ENCODE measurements at places on chromosomes 4 and X.

- no peak for DNase-seq
Measured at GRCh38 chr4:3340038-3340699, 47.3 kb downstream of the RGS12 start.

DNA sequence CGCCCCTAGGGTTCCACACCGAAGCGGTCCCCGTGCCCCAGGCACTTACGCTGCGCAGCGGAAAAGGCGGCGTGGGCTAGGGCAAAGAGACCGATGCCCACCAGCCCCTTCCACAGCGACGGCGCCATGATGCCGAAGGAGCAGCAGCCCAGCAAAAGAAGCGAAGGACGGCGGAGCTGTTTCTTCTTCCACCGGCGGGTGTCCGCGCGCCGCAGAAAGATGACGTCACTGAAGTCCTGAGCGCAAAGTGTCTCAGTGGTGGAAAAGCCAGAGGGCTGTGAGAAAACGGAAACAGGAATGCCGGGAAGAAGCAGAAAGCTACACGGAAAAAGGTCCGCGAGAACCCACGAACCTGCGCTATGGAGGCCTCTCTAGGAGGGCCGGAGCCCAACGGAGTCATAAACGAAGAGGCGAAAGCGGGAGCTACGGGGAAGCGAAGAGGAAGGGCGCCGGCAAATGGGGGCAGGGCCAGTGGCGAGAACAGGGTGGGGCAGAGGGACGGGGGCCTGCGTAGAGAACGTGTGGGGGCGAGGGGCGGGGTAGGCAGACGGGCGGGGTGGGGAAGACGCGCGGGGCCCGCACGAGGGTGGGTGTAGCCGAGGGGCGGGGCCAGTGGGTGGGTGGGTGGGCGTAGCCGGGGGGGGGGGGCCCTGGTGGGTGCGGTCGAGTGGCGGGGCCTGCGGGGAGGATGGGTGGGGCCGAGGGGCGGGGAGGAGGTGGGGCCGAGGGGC, at the start of gene MMGT1:
MMGT1 (minus strand) TSS at position 441 of the 731 bp plus-strand sequence; CDS start at position 128, 313 bp downstream.
- DNase-seq: peak; percentile 19

GRCh38 chr4:153927451-153927850, 138.6 kb upstream of the SFRP2 start:
- no peak for DNase-seq

GRCh38 chr4:139745111-139745639, 79.6 kb downstream of the MGST2 start:
- no peak for DNase-seq

DNA sequence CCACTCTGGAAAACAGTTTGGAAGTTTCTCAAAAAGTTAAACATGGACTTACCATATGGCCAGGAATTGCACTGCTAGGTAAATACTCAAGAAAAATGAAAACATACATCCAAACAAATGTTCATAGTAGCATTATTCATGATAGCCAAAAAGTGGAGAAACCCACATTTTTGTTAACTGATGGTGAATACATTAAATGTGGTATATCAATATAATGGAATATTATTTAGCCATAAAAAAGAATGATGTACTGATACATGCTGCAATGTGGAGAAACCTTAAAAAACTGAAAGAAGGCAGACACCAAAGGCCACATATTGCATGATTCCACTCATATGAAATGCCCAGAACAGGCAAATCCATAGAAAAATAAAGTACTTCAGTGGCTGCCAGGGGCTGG, 79.1 kb downstream of the SHROOM3 start:
- no peak for DNase-seq

GRCh38 chrX:136452614-136453013, 35.1 kb upstream of the BRS3 start:
- no peak for DNase-seq

- DNase-seq: peak; percentile 15
Measured at GRCh38 chrX:13087322-13088155, 43.1 kb upstream of the FAM9C start.

GRCh38 chr4:8096690-8097061, 61.9 kb downstream of the ABLIM2 start:
- DNase-seq: no peak

- DNase-seq: no peak
Measured at GRCh38 chr4:51835855-51836254, 7.1 kb upstream of the DCUN1D4 start.

DNA sequence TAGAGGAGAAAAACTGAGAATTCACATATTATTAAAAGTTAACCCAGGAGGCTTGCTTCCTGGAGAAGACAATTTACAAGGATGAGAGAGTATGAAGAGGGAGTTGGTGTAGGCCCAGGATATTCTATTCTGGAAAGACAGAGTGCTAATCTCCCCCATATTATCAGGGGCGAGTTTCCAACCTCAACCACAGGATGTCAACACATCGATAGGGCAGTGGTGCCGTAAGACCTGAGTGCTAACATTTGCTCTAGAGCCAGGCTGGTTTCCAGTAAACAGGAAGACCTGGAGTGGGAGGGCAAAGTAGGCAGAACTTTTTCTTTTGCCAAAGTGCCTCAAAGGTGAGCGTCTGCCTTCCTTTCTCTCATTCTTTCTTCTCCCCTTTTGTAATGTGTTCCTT, 2.8 kb upstream of the AWAT1 start:
- DNase-seq: no peak

- DNase-seq: no peak
Measured at GRCh38 chrX:48785186-48785539, 1.2 kb upstream of the GATA1 start.

DNA sequence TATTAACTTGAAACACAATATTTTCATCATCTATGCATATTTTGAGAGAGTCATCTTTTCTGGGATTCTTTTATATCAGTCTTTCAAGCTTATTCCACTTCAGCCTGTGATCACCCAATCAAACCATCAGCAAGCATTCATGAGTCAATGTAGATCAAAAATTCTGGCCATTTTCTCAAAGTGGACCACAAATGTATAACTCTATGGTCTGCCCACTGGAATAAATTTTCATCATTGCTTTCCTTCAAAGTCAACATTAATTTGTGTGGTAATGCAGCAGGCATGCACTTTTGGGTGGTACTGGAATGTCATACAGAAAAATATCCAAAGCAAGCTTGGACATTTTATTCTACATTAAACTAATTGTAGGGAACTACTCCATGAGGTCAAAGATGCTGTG, 1013.0 kb downstream of the STIM2 start:
- DNase-seq: no peak

DNA sequence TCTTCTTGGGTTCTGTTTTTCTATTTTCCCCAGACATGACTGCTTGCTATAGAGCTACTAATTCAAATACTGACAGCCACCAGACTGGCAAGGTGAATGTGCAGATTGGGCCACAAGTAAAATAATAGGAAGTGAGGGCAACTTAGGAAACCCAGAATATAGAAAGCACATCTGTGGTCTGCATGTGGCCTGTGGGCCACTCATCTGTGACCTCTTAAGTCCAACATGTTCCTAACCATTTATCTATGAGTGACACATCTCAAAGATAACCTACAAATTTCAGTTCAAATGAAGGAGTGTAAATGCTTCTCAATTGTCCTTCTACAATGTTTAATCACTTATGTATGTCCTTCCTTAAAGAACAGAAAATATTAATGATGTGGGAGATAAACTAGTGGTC, 128.9 kb downstream of the REELD1 start:
- no peak for DNase-seq

GRCh38 chr4:3243136-3243780, 5.7 kb upstream of the MSANTD1 start:
- no peak for DNase-seq

- no peak for DNase-seq
Measured at GRCh38 chr4:45621971-45622370, 501.9 kb downstream of the GABRG1 start.

DNA sequence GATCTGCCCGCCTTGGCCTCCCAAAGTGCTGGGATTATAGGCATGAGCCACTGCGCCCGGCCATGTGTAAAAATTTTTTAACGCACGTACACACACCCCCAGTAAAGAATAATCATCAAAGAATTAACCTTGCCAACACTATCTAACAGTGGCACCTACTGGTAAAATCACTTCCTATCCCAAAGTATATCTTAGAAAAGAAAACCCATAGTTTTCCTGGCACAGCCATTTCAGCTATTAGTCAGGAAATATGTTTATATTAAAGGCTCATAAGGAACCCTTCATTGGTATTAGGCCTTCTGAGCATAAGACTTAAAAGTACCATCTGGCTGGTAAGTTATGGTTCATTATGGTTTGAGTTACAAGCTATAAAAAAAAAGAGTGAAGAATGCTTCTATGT, 14.1 kb downstream of the S100G start:
- DNase-seq: no peak

DNA sequence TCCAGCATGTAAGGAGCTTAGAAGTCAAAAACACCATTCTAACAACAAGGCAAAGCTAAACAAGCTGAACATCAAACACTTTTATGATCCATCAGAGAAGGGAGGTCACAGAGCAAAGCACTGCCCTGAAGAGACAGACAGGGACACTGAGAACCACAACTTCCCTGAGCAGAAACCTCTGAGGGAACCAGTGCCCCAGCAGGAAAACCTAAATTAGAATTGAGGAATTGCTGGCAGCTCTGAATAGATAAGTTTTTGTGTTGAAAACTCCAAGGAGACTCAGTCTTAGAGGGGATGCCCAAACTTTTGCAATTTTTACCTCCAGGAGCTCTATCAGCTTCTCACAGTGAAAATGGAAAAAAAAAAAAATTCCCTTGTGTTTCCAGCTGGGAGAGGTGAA, 83.0 kb upstream of the MAPK10 start:
- DNase-seq: no peak

DNA sequence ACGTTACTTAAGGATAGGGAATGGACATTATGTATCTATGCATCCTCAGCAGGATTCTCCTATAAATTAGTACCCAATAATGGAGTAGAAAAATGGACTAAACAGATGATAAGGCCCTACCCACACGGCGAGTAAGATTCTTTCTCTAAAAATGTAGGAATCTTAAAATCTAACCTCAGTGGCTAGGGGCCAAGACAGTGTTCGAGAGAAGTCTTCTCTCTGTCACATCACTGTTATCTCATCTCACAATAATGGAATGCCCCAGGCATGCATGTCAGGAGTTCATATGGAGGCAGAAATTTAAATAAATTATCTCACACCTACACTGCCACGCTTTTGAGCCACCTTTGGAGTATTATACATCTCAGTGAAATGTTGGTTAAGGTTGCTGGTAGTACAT, 132.9 kb downstream of the LDB2 start:
- no peak for DNase-seq

DNA sequence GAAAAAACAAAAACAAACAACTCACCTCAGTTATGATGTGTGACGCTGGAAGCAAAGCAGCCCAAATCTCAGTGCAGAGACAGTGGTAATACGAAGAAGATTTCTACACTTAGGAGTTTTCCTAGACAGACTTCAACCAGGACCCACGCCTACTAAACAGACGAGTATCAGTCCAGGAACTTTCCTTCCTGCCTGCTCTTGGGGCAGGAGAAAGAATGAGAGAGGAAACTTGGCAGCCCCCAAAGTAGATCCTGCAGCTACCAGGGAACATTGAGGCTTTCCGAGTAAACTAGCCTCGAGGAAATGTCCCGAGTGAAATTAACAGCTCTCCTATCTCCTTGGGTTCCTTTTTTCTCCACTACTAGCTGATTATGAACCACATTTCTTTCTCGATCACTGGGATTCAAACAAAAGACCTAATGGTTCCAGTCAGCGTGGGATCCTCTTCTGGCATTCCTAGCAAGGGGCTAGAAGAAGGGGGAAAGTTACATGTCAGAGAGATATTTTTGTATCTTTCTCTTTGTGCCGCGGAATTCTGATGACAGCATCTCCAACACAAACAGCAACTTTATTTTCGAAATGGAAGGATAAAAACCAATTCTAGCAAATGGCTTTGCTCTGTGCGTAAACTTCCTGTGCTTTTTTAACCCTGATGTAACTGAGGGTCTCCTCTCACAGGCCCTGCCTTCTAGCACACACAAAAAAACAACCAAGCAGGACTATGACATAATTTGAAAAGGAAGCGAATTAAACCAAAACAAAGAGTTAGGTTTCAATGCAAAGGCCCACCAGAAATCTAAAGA, 53.2 kb downstream of the PPM1K start:
- no peak for DNase-seq

DNA sequence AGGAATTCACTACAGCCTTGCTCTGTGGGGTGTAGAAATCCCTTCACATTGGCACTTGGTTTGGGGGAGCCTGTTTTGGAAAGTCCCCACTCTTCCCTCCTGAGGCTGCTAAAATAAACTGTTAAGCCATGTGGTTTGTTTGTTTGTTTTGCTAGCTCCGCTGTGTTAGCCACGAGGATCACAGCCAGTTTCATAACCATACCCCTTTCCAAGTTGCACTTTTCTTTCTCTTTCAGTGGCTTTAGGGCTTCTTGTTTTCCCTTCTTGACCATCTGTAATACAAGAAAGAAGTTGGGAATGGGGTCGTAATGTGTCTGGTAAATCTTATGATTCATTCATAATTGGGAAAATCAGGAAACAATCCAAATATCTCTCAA, 24.8 kb upstream of the UXT start:
- no peak for DNase-seq

DNA sequence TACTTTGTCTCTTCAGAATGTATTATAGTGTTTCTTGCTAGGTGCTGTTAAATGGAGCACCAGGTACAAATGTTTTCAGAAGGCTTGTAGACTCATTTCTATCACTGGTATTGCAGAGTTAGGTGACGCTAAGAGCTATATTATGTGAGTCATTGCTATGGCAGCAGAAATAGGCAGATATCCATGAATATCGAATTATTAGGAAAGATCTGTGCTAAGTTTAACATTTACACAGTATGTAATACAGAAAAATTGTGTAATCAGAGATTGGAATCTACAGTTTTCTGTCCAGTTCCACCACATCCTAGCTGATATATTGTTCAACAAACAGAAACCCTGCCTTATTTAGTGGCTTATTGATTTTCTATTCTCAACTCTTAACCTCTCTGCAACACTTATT, 1025.5 kb downstream of the STIM2 start:
- DNase-seq: no peak

DNA sequence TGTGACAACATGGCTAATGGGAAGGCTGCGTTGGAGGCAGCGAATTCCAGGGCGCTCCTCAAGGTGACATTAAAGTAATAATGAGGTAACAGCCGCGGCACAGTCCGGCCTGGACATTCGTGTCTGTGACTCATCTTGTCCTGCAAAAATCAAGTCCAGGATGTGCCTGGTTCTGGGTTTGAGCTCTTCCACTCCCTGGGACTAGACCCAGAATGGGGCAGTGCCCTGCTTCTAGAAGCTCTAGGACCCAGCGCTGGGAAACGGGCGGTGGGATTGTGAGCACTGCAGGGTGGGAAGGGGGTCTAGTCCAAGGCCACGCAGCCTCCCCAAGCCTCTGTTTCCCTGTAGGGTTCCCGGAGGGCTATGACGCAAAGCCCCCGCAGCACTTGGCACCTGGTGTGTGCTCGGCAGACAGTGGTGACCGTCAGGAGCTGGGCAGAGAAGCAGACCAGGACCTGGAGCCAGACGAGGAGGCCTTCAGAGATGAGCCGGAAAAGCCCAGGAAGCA, 34.9 kb downstream of the HMX1 start:
- no peak for DNase-seq

DNA sequence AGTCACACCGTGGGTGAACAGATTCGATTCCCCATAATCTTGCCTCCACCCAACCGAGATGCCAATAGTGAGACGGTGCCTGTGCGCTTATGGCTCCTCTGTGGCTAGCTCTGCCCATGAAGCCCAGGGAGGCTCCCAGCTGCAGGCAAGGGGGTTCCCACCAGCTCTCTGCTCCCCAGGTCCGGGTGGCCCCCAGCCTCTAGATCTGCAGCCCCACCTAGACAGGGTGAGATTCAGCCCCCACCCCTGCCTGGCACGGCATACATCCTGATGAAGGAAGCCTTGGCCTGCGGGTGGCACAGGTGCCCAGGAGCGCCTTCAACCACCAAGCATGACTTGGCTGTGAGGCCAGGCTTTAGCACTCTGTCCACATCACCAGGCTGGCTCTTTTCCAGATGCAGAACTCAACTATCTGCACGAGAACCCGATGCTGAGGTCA, 40.6 kb downstream of the WDR1 start:
- DNase-seq: no peak
